Effector CD4-positive, alpha-beta T cell (primary cell): ENCODE measurements at places on chromosomes 1 and 21.

- no peak for DNase-seq
These were observed 39.4 kb upstream of the NGF start for GRCh38 chr1:115377411-115377810.

DNA sequence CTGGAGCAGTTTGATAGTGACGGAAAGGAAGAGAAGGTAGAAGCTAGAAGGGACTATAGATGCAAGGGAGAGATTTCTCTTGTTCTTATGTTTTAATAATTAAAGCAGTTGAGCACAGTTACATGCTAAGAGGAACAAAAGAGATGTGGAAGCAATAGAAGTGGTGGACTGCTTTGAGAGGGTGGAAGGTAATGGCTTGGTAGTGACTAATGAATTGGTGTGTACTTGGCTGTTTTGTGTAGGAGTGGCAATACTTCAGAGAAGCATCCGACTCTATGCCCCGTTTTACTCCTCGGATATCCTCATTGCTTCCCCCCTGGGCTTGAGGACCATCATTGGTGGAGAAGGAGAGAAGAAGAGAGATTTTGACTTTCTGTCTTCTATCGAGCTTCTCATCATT lies 12.8 kb downstream of the UTP25 start:
- no peak for DNase-seq

GRCh38 chr1:159771127-159771895 lies 9.5 kb upstream of the DUSP23 start:
- DNase-seq = no peak

DNA sequence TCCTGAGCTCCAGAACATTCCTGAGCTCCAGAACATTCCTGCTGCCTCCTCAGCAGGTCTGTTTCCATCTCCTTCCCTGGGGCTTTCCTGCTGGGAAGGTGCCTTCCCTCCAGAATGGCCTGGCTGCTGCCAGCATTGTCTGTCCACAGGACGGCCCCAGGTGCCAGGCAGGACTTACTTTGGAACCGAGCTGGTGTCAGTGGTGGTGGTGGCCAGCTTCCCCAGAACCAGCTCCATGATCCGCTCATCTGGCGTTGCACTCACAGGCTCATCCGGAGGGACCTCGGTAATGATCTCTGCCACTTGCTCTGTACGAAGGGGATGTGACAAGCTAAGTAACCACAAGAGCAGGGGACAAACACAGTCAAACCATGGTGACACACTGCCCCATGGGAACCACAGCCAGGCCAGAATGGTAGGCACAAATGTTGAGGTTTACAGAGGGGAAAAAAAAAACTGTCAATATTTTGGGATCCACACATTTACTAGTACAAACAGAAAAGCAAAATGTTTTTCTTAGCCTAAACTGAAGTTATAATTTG lies 41.3 kb downstream of the PRDM15 start:
- DNase-seq = no peak

DNA sequence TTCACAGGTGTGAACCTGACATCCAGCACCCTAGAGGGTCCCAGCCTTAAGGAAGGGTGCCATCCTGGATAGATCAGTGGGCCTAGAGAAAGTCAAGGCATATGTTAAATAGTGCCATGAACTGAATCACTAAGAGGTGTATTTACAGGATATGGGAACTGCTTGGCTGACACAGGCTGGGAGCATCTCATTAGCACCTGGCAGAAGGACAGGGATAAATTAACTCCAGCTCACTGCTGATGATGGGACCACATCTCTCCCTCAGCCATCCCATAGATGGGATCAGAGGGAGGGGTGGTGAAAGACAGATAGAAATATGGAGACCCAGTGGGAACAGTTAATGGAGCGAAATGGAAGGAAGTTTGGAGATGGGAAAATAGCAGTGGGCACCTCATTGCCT lies 122.0 kb downstream of the IGSF21 start:
- DNase-seq = no peak

GRCh38 chr1:99122039-99122438 lies 117.4 kb upstream of the PLPPR5 start:
- no peak for DNase-seq

DNA sequence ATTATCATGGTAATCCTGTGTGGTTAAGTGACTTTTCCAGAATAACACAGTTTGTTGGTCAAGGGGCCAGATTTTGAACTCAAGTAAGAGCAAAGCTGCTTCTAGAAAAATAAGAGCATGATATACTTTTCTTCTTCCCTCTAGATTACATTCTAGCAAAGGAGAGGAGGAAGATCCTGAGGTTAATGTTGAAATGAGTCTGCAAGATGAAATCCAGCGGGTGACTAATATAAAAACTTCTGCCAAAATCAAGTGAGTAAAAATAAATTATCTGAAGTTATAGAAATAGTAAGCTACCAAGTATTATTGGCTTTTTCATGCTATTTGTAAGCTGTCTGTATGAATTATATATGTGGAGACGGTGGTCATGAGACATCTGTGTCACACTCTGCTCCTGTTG lies 12.8 kb downstream of the WDR3 start:
- DNase-seq = no peak

DNA sequence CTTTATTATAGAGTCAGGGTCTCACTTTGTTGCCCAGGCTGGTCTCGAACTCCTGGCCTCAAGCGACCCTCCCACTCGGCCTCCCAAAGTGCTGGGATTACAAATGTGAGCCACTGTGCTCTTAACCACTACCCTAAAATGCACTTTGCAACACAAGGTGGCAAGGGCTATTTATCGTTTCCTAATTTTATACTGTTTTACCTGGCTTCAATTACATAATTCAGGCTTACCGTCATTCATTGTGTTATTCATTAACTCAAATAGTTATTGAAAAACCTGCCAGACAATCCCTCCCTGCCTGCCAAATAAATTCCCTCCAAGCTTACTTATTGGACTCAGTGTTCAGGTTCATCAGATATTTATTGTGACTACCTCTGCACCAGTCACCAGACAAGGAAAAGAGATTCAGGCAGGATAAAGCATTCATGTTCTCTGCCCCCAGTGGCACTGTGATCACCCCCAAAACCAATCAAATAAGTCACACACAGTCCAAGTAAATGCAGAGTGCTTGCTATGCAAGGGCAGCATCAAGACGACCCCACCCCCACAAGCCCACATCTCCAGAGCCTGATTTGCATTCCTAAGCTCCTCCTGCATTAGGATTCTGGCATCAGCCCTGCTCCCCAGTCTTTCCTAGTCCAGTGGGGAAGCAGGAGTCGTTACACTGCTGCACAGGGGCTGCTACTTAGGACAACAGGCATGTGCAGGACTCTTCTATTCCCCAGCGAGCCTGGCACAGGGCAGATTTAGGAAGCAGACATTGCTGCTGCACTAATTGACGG lies 8.1 kb downstream of the PAQR7 start:
- no peak for DNase-seq

DNA sequence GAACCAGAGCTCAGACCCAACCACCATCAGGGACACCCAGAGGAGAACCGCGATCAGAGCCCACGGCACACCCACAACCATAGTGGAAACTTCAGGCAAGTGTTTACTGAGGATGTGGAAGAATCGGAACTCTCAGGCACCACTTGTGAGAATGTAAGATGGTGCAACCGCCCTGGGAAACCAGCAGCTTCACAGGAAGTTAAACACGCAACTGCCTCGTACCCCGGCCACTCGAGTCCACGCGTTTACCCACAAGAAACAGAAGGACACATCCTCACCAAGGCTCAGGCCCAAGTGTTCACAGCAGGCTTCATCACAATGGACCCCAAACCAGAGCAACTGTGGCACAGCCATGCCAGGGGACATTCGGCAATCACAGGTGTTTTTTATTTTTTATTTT lies 51.4 kb upstream of the COL6A2 start:
- no peak for DNase-seq

GRCh38 chr1:82632155-82632554 lies 831.4 kb downstream of the ADGRL2 start:
- DNase-seq = no peak

DNA sequence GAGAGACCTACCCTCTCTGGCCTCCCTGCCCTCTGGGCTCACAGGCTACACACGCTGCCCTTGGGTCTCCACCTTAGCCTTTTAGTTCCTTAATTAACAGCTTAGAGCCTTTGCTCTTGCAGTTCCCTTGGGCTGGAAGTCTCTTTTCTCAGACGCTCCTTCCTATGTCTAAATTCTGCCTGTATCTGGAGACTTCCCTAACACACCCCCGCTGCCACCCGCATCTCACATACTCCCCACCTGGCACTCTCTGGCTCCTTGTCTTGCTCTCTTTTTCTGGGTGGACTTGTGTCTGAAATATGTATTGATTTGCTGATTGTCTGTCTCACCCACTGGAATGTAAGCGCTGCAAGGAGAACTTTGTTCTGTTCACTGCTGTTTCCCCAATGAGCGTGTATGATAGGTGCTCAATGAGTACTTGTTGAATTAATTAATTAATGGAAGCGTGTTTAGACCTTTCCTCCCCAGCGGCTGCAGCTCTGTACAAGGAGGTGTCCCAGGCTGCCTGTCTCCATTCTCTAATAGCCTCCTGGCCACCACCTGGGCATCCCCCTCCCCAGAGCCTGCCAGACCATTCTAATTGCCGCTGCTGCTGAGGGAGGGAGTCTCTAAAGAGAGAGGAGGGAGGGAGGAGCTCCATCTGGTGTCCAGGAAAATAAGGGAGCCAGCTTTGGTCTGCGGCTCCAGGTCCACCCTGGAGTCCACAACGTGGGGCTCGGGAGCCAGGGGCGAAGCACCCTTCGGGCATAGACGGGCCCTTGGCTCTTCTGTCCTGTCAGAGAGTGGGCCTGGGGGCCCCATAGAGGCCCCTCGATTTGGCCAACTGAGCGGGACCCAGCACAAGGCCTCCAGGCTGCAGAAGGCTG lies 95.4 kb downstream of the RNF220 start:
- DNase-seq = no peak

- DNase-seq = no peak
These were observed 48.3 kb upstream of the NADK start for GRCh38 chr1:1826356-1827088.

- no peak for DNase-seq
These were observed 356.8 kb downstream of the RRAGC start for GRCh38 chr1:38502758-38503157.

DNA sequence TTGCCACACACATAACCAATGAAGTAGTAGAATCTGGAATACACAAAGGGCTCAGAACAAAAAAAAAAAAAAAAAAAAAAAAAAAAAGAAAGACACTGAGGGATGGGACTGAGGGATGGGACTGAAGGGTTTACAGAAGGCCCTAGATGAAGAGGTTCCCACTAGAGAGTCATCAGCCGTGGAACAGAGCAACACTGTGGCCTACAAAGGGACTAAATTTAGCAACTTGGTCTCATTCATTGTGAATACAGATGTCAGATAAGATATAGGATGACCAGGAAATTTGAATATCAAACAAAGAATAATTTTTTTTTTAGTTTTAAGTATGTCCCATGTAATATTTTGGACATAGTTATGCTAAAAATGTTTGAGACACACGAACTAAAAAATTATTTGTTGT lies 62.1 kb downstream of the GLUL start:
- DNase-seq = no peak

DNA sequence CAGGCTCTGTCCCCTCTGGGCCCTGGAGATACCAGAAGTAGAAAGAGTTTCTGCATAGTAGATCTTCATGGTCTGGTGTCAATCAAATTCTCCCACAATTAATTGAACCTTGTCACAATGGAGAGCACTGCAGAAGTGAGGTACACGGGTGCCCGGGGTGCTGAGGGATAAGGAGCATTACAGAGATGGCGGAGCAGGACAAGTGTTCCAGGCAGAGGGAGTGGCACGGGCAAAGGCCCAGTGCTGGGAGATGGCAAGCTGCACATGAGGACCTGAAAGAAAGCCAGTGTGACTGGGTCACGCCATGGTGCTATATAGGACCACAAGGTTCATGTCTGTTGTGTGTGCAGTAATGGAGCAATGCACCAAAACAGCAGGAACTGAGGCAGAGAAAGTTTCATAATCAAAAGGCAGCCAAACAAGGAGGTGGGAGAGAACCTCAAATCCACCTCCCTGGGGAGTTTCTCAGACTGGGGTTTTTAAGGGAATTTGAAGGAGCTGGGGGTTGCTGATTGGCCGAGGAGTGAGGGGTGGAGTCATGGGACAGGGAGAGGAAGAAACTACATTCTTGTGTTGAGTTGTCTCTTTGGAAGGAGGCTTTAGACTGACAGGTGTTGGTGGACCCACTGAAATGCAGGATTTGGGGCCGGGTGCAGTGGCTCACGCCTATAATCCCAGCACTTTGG lies 27.7 kb downstream of the ACOT11 start:
- DNase-seq = no peak

- DNase-seq = no peak
These were observed 94.8 kb upstream of the SGIP1 start for GRCh38 chr1:66439031-66439740.

GRCh38 chr1:4615501-4615900 lies 38.9 kb upstream of the AJAP1 start:
- no peak for DNase-seq

DNA sequence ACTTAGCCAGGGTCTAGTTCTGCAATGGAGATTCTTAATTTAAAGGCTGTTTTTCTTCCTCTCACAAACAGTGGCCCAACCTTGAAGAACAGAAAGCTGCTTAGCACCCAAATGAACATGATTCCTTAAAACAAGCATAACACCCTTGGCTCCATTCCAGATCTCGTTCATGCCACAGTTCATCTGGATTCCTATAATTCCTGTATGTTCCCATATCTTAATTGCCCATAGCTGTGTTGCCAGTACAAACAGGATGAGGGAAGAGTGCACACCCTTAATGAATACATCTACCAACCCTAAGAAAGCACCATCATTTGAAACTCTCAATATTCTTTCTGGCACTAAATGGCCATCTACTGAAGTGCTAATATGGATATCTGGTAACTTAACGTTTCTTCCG lies 45.5 kb downstream of the TGFB2 start:
- DNase-seq = no peak

DNA sequence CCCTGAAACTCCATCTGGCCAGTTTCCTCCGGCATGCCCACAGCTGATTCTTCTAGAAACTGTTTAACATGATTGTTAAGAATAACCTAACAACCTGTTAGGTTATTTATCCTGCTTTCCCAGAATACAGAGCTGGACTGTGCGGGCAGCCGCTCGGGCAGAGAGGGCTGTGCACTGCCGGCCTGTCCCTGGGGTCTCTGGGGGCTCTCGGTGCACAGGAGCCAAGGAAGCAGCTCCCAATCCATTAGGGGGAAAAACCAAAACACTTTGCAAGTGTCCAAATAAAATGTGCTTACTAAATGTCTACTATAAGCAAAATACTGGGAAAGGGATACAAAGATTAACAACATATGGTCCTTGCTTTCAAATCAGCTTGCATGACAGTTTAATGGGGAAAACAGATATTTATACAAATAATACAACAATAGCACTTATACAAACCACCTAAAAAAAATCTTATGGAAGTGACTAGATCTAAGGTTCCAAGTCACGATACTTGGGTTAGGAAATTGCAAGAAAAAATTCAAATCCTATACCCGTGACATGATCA lies 50.7 kb downstream of the HLCS start:
- DNase-seq = no peak

DNA sequence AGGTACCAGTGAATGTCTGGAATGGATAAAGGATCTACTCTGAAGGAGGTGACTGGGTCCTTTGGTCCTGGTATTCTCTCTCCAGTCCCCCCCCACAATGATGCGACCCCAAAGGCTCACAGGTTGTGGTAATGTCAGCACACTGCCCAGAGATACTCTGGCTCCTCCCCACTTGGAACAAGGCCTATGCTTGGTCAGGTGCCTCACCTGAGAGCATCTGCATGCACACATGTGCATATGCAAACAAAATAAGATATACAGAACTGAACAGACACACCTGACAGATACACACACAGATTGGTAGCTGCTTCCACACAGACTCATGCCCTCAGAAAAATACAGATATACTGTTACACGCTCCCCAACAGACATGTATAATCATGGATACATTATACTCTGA lies 33.5 kb downstream of the DMAP1 start:
- no peak for DNase-seq
